ENCODE measurements at places on chromosomes 1 and 21.

- DNase-seq, result no peak
These were observed 27.8 kb downstream of the DMAP1 start for GRCh38 chr1:44240802-44241671.

- DNase-seq, result no peak
These were observed 14.7 kb downstream of the PRDM15 start for GRCh38 chr21:41864311-41865001.

- DNase-seq, result no peak
These were observed 9.3 kb upstream of the IL19 start for GRCh38 chr1:206761159-206761768.

- peak; percentile 83 for DNase-seq
These were observed 30.0 kb downstream of the PRKACB start for GRCh38 chr1:84174051-84174556.

DNA sequence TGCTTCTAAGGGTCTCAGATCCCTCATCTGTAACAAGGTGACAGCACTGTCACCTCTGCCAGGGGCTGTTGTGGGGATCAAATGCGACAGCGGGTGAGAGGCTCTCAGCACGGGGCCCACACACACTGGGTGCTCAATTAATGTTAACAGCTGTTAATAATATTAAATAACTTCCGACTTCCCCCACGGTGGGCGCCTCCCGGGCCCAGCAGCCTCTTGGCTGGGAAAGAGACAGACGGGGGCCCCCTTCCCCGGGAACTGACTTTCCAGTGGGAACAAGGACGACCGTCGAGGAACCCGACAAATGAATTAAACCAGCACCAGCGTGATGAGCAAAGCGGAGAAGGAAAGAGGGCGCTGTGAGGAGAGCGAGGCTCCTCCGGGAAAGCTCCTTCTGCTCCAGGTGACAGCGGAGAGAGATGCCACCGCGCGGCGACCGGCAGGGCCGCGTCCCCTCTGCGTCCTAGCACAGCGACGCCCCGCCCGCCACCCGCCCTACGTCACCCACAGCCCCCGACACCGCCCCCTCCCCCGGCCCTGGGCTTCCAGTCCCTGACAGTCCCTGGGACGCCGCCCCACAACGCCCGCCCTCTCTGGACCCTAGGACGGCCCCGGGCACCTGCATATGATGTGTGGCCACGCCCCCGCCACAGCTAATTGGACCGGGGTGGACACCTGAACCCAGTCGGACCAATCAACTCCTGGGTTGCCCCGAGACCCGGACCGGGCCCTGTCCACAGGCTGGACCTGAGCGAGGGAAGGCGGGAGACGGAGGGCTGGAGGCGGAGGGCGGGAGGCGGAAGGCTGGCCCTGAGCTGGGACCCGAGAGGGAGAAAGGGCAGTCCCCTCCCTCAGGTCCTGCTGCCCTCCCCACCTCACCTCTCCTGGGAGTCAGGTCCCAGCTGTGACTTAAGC lies 38.2 kb downstream of the MATN1 start:
- DNase-seq, result no peak

DNA sequence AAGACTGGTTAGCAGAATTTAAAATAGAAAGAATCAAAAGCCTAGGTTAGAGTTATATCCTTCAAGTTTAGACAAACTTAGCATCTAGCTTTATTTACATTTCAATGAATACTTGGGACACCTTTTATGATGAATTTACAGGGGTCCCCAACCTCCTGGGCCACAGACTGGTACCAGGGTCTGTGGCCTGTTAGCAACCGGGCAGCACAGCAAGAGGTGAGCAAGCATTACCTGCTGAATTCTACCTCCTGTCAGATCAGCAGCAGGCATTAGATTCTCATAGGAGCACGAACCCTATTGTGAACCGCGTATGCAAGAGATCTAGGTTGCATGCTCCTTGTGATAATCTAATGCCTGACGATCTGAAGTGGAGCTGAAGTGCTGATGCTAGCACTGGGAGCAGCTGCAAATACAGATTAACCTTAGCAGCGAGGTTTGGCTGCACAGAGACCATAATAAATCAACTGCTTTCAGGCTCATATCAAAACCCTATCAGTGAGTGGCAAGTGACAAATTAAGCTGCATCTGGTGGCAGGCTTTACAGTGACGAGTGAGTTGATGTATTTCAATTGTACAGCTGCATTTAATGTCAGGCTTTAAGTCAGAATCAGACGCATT lies 82.0 kb downstream of the UCHL5 start:
- DNase-seq, result no peak

DNA sequence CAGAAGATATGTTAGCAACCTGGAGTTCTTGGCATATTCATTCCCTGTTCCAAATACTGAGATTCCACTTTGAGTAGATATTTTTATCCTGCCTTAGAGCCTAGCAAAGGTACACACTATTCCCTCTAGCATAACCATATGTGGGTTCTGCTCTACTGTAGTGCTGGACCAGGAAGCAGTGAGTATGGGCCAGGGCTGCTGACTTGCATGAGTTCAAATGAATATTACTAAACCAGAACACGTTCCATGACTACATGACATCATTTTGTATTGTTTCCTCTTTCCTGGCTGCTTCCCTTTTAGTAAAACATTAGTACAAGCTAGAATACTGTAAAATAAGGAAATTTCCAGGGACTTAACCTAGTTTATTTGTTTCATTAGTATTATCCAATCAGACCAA lies 41.1 kb downstream of the TNFSF18 start:
- DNase-seq, result no peak

- no peak for DNase-seq
These were observed 23.2 kb upstream of the CACYBP start for GRCh38 chr1:174976436-174977108.

DNA sequence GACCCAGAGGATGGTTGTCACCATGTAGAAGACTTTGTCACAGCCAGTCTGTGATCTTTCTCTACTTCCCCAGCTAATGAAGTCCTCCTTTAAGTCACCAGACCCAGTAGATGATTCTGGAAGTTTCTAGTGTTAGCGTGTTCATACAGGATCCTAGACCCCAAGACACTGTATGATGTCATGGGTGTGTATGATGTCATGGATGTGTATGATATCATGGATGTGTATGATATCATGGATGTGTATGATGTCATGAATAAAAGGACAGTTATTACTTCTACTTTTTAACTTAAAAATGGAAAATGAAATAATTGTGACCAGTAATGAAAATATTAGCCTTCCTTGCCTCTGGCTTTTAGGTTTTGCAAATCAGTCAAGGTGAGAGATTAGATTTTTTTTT lies 260.0 kb downstream of the FMN2 start:
- no peak for DNase-seq
